ENCODE measurements at places on chromosomes 11 and 22.

DNA sequence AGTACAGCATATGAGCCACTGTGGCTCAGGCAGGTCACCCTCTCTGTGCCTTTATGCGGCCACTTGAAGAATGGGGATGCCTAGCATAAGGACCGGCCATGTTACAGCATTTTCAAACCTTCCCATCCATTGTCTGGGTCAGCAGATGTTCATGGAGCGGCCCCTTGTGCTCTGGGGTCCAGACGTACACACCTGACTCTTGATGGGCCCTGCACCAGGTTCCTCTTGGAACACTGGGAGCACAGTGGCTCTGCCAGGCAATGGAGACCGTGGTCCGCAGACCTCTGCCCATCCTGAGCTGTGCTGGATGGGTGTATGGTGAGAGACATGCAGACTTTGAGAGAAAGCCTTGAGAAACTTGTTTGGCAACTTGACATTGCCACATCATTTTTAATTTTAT is 9.8 kb downstream of the PRDM11 start:
- no peak for DNase-seq

GRCh38 chr11:125517116-125517770 is 21.2 kb upstream of the FEZ1 start:
- no peak for DNase-seq

- no peak for DNase-seq
Observed at GRCh38 chr11:36373016-36374010, 77.2 kb downstream of the PRR5L start.

- DNase-seq: no peak
Observed at GRCh38 chr11:75436806-75437205, 3.8 kb upstream of the KLHL35 start.

- DNase-seq: no peak
Observed at GRCh38 chr22:42363892-42364291, 68.3 kb downstream of the NFAM1 start.

DNA sequence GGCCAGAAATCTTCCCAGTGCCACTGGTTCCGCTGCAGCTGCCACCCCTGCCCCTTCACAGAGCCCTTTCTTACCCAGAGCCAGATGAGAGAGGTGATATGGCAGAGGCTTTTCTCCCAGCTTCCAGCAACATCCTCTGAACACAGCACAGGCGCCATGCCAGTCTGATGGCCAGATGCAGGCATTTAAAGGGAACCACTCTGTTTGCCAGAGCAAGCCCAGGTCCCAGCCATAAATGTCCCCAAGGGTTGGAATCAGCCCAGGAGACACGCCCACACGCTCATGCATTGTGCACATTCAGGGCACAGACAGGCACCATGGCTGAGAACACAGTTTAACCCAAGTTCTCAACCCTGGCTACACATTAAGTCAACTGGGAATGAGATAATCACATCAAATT is 114.3 kb upstream of the CSNK2A3 start:
- DNase-seq: no peak

DNA sequence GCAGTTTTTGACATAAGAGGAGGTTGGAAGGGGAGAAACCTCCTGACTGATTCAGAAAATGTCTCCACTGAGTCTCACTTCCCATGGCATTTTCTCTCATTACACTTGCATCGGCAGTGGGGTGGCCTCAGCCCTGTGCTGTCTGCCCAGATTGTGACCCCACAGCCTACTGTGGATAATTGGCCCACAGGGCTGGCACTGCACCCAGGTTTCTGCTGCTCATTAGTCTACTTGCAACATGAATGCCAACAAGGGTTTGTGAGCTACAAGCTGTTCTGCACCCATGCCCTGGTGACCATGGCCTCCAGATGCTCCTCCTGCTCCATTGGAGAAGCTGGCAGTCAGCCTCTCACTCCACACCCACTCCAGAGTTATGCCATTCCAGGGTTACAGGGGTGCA is 296.0 kb downstream of the CTTN start:
- no peak for DNase-seq

- DNase-seq: no peak
Observed at GRCh38 chr22:23152238-23153114, 7.2 kb downstream of the RAB36 start.

DNA sequence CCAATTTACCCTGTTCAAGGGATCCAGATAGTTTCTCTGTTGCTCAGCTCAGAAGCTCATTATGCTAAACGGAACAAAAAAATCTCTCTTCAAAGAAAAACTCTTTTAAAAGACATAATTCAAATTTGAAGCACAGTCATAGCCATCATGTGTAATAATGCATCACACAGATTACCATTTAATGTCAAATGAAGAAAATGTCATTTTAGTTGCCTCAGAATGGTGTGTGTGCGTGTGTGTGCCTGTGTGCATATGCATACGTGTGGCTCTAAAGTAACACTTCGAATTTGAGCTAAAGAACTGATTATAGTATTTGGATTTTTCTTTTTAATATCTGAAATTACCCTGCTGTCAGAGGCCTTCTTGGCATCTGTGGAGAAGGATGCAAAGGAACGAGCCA is 9.9 kb downstream of the TTC12 start:
- DNase-seq: no peak

DNA sequence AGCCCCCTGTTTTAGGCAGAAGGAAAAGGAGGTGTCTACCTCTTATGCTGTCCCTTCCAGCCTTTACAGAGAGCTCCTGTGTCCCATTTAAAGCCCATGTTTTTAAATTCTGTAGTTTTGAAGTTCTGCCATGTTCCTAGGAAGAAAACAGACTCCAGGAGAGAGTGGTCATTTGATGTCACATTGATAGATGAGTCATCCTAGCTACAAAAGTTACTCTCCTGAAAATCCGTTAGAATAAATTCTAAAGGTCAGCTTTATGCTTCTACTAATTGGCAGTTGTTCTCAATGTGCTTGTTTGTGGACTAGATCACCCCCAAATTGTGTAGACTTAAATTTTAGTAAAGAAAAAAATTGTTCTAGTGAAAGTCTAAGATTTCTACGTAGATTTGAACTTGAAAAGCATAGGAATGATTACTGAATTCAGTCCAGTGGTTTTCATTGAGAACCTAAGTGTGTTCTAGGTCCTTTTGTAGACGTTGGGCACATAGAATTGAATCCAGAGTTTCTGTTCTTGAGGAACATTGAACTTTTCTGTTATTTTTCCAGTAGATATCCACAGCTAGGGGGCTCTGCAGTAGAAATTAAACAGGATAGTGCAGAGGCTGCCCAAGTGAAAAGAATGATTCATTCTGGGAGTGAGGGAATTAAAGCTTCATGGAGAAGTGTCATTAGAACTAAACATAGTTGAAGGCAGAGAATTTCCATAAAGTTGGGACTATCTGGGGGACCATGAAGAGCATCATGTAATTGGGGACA is 140.6 kb upstream of the RASSF10 start:
- no peak for DNase-seq

- no peak for DNase-seq
Observed at GRCh38 chr11:2096919-2097301, 42.3 kb downstream of the IGF2 start.

- no peak for DNase-seq
Observed at GRCh38 chr11:130886704-130887103, 29.6 kb downstream of the SNX19 start.

DNA sequence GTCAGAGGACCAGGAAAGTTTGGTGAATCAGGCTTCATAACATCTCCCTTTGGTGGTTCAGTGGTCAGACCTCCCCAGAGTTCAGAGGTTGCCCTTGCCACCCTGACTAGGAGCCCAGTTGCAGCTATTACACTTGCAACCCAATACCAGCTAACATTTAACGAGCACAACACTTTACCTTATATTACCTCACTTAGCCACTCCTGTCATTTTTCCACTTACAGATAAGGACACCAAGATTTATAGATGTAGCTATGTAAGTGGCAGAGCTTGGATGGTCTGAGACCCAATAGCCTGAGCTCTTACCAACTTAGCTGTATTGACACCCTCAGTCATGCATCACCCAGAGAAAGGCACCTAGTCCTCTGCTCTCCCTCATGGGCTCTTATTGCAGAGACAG is 234.7 kb downstream of the INSC start:
- no peak for DNase-seq

- no peak for DNase-seq
Observed at GRCh38 chr11:16295592-16295991, 60.8 kb downstream of the SOX6 start.

- no peak for DNase-seq
Observed at GRCh38 chr11:68370211-68371111, 58.1 kb downstream of the LRP5 start.

GRCh38 chr11:74534216-74534945 is 40.9 kb upstream of the LIPT2 start:
- no peak for DNase-seq

DNA sequence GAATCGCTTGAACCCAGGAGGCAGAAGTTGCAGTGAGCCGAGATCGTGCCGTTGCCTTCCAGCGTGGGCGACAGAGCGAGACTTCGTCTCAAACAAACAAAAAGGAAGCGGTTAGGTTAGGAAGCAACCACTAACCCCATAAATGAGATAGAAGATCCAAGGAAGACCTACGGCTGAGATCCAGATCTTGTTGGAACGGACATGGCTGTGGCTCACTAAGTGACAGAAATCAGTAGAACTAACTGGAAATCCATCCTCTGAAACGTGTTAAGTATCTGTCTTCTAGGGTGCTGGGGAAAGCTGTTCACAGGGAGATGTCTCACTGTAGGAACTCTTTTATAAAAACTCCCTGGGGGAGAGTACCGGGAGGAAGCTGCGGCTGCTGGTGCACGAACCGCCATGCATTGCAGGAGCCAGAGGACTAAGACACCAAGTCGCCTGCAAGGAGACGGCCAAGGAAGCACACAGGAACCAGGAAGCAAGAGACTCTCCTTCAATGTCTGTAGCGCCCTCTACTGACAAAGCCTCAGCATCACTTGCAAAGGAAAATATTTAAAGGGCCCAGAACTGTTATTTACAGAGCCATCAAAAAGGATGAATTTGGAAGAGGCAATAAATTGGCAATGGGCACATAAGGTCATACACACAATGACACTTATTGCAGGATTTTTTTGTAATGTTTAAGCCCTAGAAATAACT is 16.9 kb upstream of the SPTY2D1 start:
- no peak for DNase-seq

DNA sequence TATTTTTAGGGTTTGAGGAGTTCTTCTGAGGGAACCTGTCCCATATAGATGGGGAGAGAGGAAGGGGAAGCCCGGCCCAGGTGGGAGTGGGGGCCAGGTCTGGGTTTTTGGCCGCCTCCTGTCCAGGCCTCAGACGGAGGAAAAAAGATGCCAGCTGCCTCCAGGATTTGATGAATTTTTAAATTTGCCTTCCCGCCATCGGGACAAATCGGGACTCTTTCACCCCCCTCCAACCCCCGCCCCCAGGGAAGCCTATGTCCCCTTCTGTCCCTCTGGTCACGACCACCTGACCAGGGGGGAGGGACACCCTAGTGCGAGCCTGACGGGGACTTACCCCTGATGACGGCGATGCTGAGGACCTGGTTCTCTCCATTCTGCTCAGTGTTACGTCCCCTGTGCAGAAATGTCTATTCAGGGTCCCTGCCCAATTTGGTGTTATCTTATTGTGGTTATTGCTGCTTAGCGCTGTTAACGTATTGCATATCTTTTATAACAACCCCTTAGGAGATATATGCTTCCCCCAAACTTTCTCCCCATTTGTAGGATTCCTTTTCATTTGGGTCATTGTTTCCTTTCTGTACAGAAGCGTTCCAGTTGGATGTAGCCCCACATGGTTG is 115.9 kb upstream of the GRK3 start:
- no peak for DNase-seq

GRCh38 chr22:39917776-39918495 is 17.1 kb downstream of the GRAP2 start:
- DNase-seq: no peak

GRCh38 chr22:28607795-28608194 is 71.8 kb downstream of the TTC28 start:
- no peak for DNase-seq

GRCh38 chr11:93128574-93128973 is 69.2 kb downstream of the SLC36A4 start:
- DNase-seq: no peak

- DNase-seq: no peak
Observed at GRCh38 chr11:122853971-122854446, 15.7 kb downstream of the CRTAM start.

All from activated naive CD4-positive, alpha-beta T cell (primary cell).